ENCODE measurements at places on chromosomes 11 and 22. TPM values are rescaled to one million over a fixed set of nuclear protein-coding genes. Genes with fewer than 3 reads are reported as not detected.

TSSK2 gene
- not detected for total RNA-seq

DKK3 gene
- total RNA-seq: 1,099 TPM

PHF21B gene
- total RNA-seq: not detected

BIK gene
- 0.58 TPM for total RNA-seq

PNPLA3 gene
- total RNA-seq: 6.2 TPM

TYR gene
- total RNA-seq: not detected
